ENCODE measurements at places on chromosomes 1 and 21. TPM values are rescaled to one million over a fixed set of nuclear protein-coding genes. Genes with fewer than 3 reads are reported as not detected.

DNA sequence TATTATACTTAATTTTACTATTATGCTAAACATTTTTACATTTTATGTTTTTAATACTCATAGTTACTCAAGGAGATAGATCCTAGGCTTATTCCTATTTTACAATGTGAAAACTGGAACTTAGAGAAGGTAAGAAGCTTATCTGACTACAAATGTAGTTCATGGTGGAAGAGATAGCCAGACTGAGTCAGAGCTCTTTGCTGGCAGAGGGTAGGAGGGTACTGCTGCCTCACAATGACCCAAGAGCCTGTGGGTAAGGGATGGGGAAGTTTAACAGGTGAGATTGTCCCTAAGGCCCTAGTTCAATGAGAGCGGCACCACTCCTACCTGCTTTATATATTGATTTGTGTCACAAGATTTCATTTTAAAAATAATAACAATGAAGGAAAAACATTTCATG is 34.1 kb upstream of the NEK7 start:
- no peak overlapping the region for H3K27ac ChIP-seq
- no peak for DNase-seq
- H3K36me3 ChIP-seq: no peaks in the 10 kb centered on the region
- no peak overlapping the region for H3K4me3 ChIP-seq

- H3K4me3 ChIP-seq: no peak overlapping the region
- peaks cover 15% of the 10 kb centered on the region for H3K4me1 ChIP-seq
- H3K27ac ChIP-seq: no peak overlapping the region
- DNase-seq: no peak
- no peaks in the 10 kb centered on the region for H3K27me3 ChIP-seq
- H3K36me3 ChIP-seq: no peaks in the 10 kb centered on the region
Observed at GRCh38 chr1:93713341-93713740, 31.7 kb upstream of the BCAR3 start.

The ATP6V1G3 gene
- total RNA-seq: not detected

GRCh38 chr1:109477821-109478220 is 5.9 kb upstream of the ATXN7L2 start:
- H3K36me3 ChIP-seq: no peaks in the 10 kb centered on the region
- H3K27ac ChIP-seq: no peak overlapping the region
- DNase-seq: no peak
- H3K4me3 ChIP-seq: no peak overlapping the region
- peaks cover 22% of the 10 kb centered on the region for H3K27me3 ChIP-seq

The TNFRSF4 gene
- 1.5 TPM for total RNA-seq

The ATF3 gene
- total RNA-seq: 18.3 TPM

The KDM5B gene
- 82.3 TPM for total RNA-seq

- H3K27ac ChIP-seq: no peak overlapping the region
- H3K27me3 ChIP-seq: no peaks in the 10 kb centered on the region
- no peak for DNase-seq
Observed at GRCh38 chr1:14261395-14261794, 337.1 kb upstream of the KAZN start.

The IQCC gene
- 6.4 TPM for total RNA-seq

- H3K36me3 ChIP-seq: peaks cover 65% of the 10 kb centered on the region
- no peak overlapping the region for H3K27ac ChIP-seq
- no peak overlapping the region for H3K4me3 ChIP-seq
- H3K27me3 ChIP-seq: no peaks in the 10 kb centered on the region
- DNase-seq: no peak
Observed at GRCh38 chr1:235441159-235441685, 63.0 kb downstream of the B3GALNT2 start.

The GIPC2 gene
- total RNA-seq: 1.5 TPM

DNA sequence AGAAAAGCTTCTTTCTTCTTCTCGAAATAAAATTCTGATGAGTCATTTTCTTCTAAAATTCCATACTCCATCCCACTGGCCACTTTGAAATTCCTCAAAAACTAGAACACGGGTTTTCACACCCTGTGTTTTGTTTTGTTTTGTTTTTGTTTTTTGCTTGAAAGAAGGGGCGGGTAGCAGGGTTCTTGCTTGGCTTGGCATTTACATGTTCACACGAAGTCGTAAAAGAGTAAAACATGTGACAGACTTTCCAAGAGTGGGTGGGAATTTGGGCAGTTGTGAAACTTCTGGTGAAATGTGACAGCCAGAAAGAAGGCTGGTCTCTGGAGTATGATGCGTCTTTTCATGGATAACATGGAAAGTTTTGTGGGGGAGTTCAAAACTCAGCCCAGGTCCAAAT is 47.1 kb upstream of the FMN2 start:
- no peaks in the 10 kb centered on the region for H3K27me3 ChIP-seq
- H3K4me1 ChIP-seq: no peaks in the 10 kb centered on the region
- H3K27ac ChIP-seq: no peak overlapping the region
- H3K4me3 ChIP-seq: no peak overlapping the region
- no peak for DNase-seq

DNA sequence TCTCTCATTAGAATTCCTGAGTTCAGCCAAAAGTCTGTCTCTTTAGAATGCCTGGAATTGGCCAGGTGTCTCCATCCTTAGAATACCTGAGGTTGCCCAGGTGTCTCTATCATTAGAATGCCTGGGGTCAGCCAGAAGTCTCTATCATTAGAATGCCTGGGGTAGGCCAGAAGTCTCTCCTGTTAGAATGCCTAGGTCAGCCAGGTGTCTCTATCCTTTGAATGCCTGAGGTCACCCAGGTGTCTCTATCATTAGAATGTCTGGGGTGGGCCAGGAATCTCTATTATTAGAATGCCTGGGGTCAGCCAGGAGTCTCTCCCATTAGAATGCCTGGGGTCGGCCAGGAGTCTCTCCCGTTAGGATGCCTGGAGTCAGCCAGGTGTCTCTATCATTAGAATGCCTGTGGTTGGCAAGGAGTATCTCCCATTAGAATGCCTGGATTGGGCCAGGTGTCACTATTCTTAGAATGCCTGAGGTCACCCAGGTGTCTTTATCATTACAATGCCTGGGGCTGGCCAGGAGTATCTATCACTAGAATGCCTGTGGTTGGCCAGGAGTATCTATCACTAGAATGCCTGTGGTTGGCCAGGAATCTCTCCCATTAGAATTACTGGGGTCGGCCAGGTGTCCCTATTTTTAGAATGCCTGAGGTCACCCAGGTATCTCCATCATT is 43.0 kb downstream of the RNF187 start:
- H3K27ac ChIP-seq: no peak overlapping the region
- no peaks in the 10 kb centered on the region for H3K36me3 ChIP-seq
- H3K27me3 ChIP-seq: no peaks in the 10 kb centered on the region
- H3K4me1 ChIP-seq: no peaks in the 10 kb centered on the region

The DMBX1 gene
- total RNA-seq: 0.10 TPM

- no peak overlapping the region for H3K4me3 ChIP-seq
- H3K36me3 ChIP-seq: no peaks in the 10 kb centered on the region
- H3K27ac ChIP-seq: no peak overlapping the region
- no peaks in the 10 kb centered on the region for H3K4me1 ChIP-seq
- no peaks in the 10 kb centered on the region for H3K27me3 ChIP-seq
Observed at GRCh38 chr1:28112388-28113241, 24.2 kb upstream of the EYA3 start.

All from spinal cord (tissue), 10 donors.